ENCODE measurements at places on chromosomes 1 and 21.

DNA sequence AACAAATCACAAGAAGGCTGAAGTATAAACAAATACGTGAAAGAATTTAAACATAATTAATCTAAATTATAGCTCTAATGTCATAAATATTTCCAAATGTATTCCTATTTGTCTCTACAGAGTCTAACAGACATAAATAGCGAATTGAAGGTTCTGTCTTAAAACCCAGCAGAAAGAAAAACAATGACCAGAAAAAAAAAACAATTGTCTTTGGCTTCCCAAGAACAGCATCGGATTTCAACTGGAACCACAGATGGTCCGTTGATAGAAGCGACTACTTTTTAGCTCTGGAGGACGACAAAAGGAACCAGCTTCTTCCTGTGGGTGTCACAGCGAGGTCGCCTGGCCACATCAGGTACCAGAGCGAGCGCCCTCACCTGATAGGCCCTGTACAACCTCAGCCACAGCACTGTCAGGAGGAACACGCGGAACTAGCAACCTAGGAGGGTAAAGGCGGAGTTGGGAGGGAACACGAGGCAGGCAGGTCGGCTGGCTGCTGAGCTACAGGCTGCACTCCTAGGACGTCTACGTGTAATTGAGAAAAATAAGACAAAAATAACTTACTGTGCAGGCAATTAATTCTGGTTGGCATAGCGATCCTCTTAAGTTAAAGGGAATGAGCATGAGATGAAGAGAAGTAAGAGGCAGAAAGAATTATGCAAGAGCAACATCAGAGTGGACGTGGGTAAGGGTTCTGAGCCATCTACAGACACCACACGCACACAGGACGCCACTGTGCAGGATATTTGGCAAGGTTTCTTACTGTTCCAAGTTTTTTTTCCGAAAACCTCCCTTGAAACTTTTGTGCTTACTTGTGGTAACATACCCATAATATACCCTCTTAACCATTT, 16.7 kb upstream of the PRDM15 start:
- no peak for DNase-seq

- DNase-seq, result no peak
These were observed 14.0 kb downstream of the INKA2 start for GRCh38 chr1:111725192-111725591.

- no peak for DNase-seq
These were observed 1604.7 kb downstream of the PLA2G4A start for GRCh38 chr1:188433425-188433824.

DNA sequence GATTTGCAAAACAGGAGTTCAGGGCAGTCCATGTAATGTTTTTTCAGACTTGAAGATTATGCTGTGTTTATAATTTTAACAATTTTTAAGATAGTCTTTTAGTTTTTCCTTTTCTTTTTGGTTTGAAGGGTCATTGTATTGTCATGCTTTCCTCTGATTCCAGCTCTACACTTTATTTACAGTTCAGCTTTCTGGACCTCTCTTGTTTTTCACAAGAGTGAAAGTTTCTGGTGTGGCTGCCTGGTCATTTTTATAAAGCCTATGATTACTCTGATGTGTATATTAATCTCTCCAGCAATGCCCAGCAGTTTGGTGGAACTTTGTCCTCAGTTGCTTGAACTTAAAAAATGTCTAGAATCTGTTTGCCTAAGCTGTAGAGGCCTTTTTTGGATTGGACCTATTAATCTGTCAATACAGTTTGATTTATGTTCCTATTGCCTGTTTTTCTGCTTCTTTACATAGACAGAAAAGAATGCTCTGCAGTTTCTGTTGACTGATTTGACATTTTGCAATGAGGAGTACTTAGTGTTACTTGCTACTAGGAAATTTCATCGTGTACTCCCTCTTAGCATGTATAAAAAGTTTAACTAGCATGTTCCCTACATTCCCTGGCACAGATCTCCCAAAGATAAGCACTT, 52.2 kb downstream of the XCL2 start:
- DNase-seq, result no peak

- DNase-seq, result no peak
These were observed 35.8 kb upstream of the GRIK3 start for GRCh38 chr1:37070126-37070525.

DNA sequence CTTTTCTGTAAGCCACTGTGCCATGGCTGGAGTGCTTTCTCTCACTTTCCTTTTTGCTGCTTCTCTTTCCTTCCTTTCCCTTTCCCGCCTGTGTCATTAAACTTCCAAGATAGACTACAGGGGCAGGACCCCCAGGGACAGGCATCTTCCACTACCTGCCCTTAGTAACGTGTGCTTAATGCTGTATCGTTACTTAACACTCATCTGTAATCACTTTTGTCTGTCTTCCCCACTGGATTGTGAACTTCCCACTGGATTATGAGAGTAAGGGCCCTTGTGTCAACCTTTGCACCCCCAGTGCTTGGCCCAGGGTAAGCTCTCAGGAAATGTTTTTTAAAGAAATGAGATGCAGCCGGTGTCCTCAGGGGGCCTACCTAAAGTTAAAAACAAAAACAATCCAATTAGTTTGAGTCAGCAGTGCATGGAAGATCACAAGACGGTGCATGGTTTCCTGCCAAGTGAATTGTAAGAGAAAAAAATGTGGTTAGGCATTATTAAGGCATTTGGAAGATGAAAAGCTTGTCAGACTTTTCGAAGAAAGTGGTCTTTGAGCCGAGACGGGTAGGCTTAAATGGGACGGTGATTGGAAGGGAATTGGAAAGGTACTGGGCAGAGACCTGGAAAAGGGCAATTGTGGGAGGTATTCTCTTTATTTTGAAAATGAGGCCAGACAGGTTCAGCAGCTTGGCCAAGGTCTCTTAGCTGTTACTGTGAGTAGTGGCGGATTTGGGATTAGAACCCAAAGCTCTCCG, 958 bp downstream of the LYPLAL1 start:
- DNase-seq, result peak; percentile 94

DNA sequence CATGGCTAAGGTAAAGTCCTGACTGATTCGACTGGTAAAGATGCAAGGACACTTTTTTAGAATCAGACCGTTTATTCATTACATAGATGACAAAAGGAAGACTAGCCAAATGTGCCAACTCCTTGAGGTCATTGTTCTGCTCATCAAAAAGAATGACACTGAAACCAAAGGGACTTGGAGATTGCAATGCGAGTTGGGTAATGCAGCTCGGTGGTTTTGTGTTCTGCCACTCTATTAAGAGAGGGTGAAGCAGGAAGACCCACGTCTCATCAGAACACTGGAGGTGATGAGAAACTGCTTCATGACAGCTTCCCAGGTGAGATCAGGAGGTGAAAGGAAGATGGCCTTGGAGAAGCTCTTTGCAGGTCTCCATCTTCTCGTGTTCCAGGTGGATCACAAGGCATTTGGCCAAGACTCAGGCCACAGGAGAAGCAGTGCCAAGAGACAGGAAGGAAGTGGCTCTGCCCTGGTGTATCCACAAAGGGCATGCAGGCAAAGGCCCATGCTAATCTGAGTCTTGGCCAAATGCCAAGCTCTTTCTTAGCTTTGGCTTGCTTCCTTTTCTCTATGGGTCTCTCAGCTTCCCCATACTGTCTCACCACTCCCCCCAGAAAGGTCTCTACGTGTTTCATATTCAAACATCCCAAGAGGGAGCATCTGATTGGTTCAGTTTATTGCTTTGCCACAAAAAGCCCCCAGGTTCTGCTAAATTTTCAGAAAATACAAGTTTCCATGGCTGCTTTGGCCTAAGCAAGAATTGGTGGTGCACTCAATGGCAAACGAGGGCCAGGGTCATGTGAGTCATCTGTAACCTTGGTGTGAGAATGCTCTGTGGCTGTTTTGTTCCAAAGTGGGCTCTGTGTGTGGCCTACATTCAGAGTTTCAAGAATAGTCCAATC, 5.7 kb upstream of the CCT8 start:
- DNase-seq, result no peak

DNA sequence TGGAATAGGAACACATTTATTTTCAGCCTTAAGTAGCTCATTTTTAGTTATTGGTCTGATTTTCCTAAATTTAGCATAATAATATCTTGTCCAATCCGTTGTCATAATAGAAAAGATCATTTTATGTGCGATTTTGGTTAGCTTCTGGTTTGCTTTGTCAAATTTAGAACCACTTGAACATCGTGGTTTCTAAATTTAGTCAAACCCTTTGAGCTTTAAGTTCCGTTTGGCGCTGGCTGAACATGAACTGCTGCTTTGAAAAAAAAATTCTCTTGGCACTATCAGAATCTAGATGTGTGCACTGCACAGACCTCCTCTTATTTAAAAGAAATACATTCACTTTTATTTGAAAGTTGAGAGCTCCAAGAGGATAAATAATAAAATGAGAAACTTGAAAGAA, 370.6 kb downstream of the PTPRC start:
- no peak for DNase-seq

DNA sequence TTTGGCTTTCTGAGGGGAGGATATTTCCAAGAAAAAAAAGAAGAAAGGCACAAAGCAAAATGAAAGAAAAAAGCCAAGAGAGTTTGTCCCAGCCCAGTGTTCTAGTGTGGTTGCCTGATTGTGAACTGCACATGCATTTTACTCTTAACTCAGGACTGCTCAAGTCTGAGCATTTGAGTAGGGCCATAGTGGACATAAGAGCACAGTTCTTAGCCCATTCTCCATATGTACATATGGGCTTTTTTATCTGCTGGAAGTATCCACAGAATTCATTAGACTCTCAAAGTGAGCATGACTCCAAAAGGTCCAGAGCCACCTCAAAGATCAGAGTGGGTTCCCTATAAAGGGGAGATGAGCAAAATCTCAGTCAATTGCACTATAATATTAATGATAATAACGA, 13.6 kb upstream of the DDX59 start:
- DNase-seq, result no peak

DNA sequence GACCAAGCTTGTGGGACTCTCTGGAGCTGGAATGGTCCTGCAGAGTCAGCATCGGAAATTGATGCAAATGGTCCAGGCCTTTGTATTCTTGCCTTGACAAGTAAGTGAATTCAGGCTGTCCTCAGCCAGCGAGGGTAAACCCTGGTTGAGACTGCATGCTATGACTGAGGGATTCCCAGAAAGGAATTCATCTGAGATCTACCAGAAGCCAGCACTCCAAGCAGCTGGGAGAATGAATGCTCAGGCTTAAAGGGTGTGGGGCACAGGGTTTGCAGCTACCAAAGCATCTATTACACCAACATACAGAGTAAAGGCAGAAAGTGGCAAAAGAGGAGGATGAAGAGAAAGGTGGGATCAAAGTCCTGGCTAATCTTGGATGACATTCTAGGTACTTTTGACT, 257.0 kb upstream of the LYPLAL1 start:
- DNase-seq, result no peak

DNA sequence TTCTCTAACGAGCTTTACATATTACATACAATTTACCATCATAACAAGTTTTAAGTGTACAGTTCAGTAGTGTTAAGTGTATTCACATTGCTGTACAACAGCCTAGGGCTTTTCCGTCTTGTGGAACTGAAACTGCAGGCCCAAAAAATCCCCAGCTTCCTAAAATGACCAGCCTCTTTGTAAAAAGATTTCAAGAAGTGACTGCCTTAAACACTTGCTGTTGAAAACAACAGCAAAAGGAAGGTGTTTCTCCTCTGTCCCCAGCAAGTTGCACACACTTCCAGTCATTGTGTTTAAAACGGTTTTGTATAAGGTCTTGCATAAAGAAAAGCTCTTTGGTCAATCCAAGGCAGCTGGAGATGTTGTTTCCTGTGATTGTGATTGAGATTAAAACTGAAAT, 16.0 kb upstream of the GBP1 start:
- no peak for DNase-seq

GRCh38 chr1:25342846-25343245, 4.7 kb downstream of the TMEM50A start:
- DNase-seq, result no peak

DNA sequence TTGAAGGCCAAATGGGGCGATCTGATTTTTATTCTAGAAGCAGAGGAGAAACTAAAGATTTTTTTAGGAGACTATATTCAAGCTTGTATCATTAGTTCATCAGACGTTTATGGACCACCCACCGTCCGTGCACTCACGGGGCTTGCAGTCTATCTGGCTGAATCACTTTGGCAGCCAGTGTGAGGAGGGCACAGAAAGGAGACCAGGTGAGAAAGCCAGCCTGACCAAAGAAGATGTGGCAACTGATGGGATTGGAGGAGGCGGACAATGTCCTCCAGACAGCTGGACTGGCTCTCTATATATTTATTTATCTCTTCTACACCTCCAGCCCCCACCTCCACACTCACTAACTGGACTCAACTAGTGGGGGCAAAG, 822 bp upstream of the ELOVL1 start:
- no peak for DNase-seq

DNA sequence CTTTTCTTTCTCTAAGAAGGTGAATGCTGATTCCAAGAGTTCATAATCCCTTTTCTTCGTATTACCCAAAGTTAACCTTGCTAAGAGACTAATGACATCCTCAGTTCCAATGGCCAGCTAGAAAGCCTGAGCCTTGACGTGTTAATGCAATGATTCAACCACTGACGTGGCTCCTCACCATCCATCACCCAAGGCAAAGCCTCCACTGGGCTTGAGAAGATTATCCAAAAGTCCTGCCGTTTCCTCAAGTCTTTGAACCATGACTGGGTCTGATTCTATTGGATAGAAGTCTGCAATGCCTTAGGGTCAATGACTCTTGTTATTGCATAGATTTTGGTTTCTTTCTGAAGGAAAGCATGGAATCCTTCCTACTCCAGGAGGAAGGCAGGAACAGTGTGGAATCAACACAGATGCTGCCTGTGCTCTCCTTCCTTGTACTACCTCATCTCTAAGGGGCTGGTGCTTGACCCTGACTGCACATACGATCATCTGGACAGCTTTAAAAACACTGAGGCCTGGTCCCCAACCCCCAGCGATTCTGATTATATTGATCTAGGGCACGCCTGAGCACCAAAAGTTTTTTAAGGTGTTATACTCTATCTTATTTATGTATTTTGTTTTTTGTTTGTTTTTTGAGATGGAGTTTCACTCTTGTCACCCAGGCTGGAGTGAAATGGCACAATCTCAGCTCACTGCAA, 69.3 kb upstream of the ANGPTL1 start:
- DNase-seq, result peak; percentile 73

DNA sequence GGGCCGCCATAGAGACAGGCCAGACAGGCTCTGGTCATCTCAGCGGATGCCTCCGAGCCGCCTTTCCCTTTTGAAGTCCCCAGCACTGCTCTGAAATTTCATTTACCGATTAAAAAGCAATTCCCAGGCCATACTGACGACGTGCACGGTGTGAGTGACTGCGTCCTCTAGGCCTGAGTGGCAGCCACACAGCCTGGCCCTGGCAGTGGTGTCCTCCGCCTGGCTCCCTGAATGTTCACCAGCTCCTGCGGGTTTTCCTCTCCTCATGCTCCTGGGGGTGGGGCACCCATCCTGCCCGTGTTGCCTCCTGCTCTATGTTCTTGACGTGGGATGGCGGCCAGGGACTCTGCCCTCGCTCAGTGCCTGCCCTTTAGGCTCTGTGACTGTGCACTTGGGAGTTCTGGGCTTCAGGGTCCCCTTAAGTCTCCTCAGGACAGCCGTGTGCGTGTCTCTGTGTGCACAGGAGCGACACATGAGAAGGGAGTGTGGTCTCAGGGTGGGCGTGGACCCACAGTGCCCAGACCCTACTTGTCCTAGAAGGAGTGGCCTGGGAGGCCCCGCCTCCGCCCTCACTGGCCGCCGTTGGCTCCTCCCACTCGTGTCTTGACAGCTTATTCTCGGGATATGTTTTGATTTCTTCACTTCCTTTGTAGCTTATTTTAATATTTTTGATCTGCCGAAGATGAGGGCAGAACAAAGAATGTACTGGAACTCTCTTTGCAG, 3.6 kb downstream of the SKI start:
- DNase-seq, result peak; percentile 87

All from fibroblast of the aortic adventitia (primary cell).